ENCODE measurements at places on chromosomes 3 and 15. TPM values are rescaled to one million over a fixed set of nuclear protein-coding genes. Genes with fewer than 3 reads are reported as not detected.
A peak's percentile ranks its signal among the peaks of the same experiment; 100 is the strongest.

- peaks cover 9% of the 10 kb centered on the region for H3K4me1 ChIP-seq
- DNase-seq: no peak
- no peaks in the 10 kb centered on the region for H3K36me3 ChIP-seq
- H3K27ac ChIP-seq: no peak overlapping the region
- H3K27me3 ChIP-seq: peaks cover 5% of the 10 kb centered on the region
- H3K4me3 ChIP-seq: no peak overlapping the region
Observed at GRCh38 chr3:193865339-193865738, 270.6 kb upstream of the HES1 start.

MIX23 gene
- total RNA-seq: 10.2 TPM

HYKK gene
- 6.0 TPM for total RNA-seq

GRCh38 chr3:197573048-197573767, 17.4 kb upstream of the BDH1 start:
- H3K27me3 ChIP-seq: no peaks in the 10 kb centered on the region
- no peak overlapping the region for H3K4me3 ChIP-seq
- no peak for DNase-seq
- H3K27ac ChIP-seq: no peak overlapping the region

GRCh38 chr15:89401631-89402517, 67.2 kb upstream of the POLG start:
- peaks cover 100% of the 10 kb centered on the region for H3K27me3 ChIP-seq
- DNase-seq: no peak
- no peak overlapping the region for H3K27ac ChIP-seq
- H3K4me3 ChIP-seq: no peak overlapping the region
- H3K4me1 ChIP-seq: peaks cover 26% of the 10 kb centered on the region
- no peaks in the 10 kb centered on the region for H3K36me3 ChIP-seq

GRCh38 chr3:72630327-72630968, 217.8 kb downstream of the SHQ1 start:
- no peaks in the 10 kb centered on the region for H3K27me3 ChIP-seq
- no peak for DNase-seq
- no peaks in the 10 kb centered on the region for H3K36me3 ChIP-seq
- H3K4me3 ChIP-seq: no peak overlapping the region

CPNE9 gene
- 3.4 TPM for total RNA-seq

DNA sequence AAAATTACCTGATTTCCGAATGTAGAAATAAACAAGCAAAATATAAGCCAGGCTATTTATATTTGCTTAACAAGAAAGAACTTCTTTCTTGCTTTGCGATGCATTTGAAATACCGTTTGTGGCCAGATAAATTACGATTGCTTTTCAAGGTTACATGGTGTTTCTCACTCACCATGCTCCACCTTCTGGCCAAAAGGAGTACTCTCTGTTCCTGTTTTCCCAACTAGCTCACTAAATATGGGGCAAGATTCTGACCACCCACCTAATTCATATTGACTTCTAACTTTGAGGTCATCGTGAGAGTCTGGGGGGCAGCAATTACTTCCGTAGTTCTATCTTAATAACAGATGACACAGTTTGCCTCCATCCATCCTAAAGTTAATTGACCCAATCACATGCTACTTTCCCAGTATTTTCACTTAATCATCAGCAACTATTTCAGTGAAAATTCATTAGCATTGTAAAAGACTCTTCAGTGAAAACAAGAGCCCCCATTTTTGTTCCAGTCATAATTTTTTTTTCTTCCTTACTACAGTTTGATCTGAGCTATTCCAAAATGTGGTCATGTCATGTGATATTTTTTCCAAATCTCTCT, 25.9 kb downstream of the ACP3 start:
- no peak overlapping the region for H3K27ac ChIP-seq
- DNase-seq: no peak
- no peaks in the 10 kb centered on the region for H3K36me3 ChIP-seq
- no peaks in the 10 kb centered on the region for H3K27me3 ChIP-seq
- no peak overlapping the region for H3K4me3 ChIP-seq

RARRES1 gene
- 23.3 TPM for total RNA-seq

- no peaks in the 10 kb centered on the region for H3K27me3 ChIP-seq
- no peaks in the 10 kb centered on the region for H3K36me3 ChIP-seq
- no peaks in the 10 kb centered on the region for H3K4me1 ChIP-seq
- no peak for DNase-seq
- no peak overlapping the region for H3K27ac ChIP-seq
- no peak overlapping the region for H3K4me3 ChIP-seq
Observed at GRCh38 chr15:46278486-46279090, 643.8 kb downstream of the SQOR start.

ACY1 gene
- total RNA-seq: 36.3 TPM

GRCh38 chr3:34998902-34999301, 640.4 kb upstream of the ARPP21 start:
- H3K27ac ChIP-seq: no peak overlapping the region
- H3K4me3 ChIP-seq: no peak overlapping the region
- H3K36me3 ChIP-seq: no peaks in the 10 kb centered on the region
- H3K27me3 ChIP-seq: no peaks in the 10 kb centered on the region
- DNase-seq: no peak
- H3K4me1 ChIP-seq: no peaks in the 10 kb centered on the region

GRCh38 chr3:153330901-153331300, 168.9 kb downstream of the RAP2B start:
- H3K4me3 ChIP-seq: no peak overlapping the region
- DNase-seq: no peak
- no peaks in the 10 kb centered on the region for H3K27me3 ChIP-seq
- H3K4me1 ChIP-seq: no peaks in the 10 kb centered on the region

DNA sequence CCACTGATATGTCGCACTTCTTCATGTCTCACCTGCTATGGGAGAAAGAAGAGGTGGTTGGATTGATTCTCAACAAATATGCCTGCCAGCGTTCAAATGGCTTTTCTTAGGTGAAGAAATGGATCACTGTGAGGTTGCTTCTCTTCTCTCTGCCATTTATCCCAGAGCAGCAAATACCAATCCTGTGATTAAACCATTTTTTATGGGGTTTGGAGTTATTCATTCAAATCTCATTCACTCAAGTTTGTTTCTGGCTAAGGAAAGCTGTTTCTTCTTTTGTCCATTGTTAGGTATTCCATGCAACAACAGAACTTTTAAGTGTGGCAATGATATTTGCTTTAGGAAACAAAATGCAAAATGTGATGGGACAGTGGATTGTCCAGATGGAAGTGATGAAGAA, 12.2 kb upstream of the C3orf52 start:
- peaks cover 19% of the 10 kb centered on the region for H3K4me1 ChIP-seq
- no peaks in the 10 kb centered on the region for H3K36me3 ChIP-seq
- no peak overlapping the region for H3K4me3 ChIP-seq
- DNase-seq: no peak
- H3K27ac ChIP-seq: peak overlapping the region; percentile 74
- no peaks in the 10 kb centered on the region for H3K27me3 ChIP-seq

DNA sequence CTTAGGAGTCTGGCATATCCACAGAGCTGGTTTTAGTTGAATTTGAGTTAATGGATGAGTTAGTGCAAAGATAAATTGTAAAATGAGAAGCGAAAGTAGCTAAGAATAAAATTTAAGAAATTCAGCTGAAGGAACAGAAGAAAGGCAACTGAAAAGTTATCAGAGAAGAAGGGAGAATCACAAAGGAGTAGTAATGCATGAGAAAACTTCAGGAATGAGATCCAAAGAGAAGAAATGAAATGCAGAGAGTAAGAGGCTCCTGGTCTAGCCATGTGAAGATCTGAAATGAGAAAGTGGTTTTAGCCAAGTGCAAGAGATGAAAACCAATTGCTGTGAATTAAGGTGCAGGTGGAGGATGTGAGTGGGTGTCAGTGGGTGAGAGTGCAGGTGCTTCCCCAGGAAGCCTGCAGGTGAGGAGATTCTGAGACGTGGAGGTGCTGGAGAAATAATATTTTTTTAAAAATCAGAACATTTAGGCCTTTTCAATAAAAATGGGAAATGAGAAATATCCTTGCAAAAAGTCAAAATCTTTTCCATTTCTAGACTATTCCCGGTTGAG, 18.5 kb downstream of the KBTBD8 start:
- H3K27ac ChIP-seq: no peak overlapping the region
- DNase-seq: no peak
- no peaks in the 10 kb centered on the region for H3K27me3 ChIP-seq
- no peaks in the 10 kb centered on the region for H3K36me3 ChIP-seq
- no peak overlapping the region for H3K4me3 ChIP-seq

DAZL gene
- total RNA-seq: not detected

- H3K36me3 ChIP-seq: peaks cover 35% of the 10 kb centered on the region
- no peak for DNase-seq
- H3K27ac ChIP-seq: peak overlapping the region; percentile 16
- peaks cover 27% of the 10 kb centered on the region for H3K4me1 ChIP-seq
- H3K27me3 ChIP-seq: no peaks in the 10 kb centered on the region
Observed at GRCh38 chr15:72197041-72197459, 537 bp downstream of the GRAMD2A start.

- no peak overlapping the region for H3K27ac ChIP-seq
- H3K27me3 ChIP-seq: no peaks in the 10 kb centered on the region
- no peak overlapping the region for H3K4me3 ChIP-seq
- DNase-seq: no peak
Observed at GRCh38 chr3:141681390-141681780, 56.7 kb upstream of the RNF7 start.

NXPE3 gene
- total RNA-seq: 2.2 TPM

- H3K4me1 ChIP-seq: no peaks in the 10 kb centered on the region
- H3K4me3 ChIP-seq: no peak overlapping the region
- H3K36me3 ChIP-seq: no peaks in the 10 kb centered on the region
- no peak overlapping the region for H3K27ac ChIP-seq
Observed at GRCh38 chr15:73464602-73465001, 21.6 kb downstream of the REC114 start.

GRCh38 chr3:151155409-151156128, 47.4 kb downstream of the GPR171 start:
- no peak for DNase-seq
- H3K27me3 ChIP-seq: no peaks in the 10 kb centered on the region
- H3K27ac ChIP-seq: no peak overlapping the region
- no peaks in the 10 kb centered on the region for H3K36me3 ChIP-seq
- H3K4me3 ChIP-seq: no peak overlapping the region

GOLGA8G gene
- not detected for total RNA-seq

DNA sequence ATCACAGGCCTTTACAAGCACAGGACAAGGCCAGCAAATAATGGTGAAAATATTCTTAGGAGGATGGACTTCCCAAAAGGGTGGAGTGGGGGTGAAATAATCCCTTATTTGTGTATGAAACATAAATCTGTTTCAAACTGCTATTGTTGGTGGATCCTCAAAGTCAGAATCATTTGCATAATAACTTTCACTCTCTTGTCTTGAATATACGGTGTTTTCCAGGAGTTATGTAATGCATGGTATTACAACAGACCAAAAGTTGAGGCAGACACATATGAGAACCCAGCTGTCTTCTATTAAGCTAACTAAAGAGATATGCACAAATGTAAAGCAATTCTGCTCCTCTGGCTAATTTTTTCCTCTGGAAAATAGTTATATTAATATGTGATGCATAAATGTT, 57.7 kb downstream of the PRTG start:
- no peak overlapping the region for H3K4me3 ChIP-seq
- H3K27ac ChIP-seq: no peak overlapping the region
- H3K36me3 ChIP-seq: no peaks in the 10 kb centered on the region
- H3K27me3 ChIP-seq: no peaks in the 10 kb centered on the region

- no peak overlapping the region for H3K4me3 ChIP-seq
- no peaks in the 10 kb centered on the region for H3K36me3 ChIP-seq
- peak overlapping the region; percentile 15 for H3K27ac ChIP-seq
- DNase-seq: no peak
- H3K27me3 ChIP-seq: no peaks in the 10 kb centered on the region
Observed at GRCh38 chr3:120506828-120507774, 56.3 kb upstream of the FSTL1 start.

- no peaks in the 10 kb centered on the region for H3K36me3 ChIP-seq
- DNase-seq: peak; percentile 86
- H3K27ac ChIP-seq: peak overlapping the region; percentile 65
- peaks cover 25% of the 10 kb centered on the region for H3K4me1 ChIP-seq
Observed at GRCh38 chr15:68578175-68578979, 416 bp upstream of the CORO2B start.

DNA sequence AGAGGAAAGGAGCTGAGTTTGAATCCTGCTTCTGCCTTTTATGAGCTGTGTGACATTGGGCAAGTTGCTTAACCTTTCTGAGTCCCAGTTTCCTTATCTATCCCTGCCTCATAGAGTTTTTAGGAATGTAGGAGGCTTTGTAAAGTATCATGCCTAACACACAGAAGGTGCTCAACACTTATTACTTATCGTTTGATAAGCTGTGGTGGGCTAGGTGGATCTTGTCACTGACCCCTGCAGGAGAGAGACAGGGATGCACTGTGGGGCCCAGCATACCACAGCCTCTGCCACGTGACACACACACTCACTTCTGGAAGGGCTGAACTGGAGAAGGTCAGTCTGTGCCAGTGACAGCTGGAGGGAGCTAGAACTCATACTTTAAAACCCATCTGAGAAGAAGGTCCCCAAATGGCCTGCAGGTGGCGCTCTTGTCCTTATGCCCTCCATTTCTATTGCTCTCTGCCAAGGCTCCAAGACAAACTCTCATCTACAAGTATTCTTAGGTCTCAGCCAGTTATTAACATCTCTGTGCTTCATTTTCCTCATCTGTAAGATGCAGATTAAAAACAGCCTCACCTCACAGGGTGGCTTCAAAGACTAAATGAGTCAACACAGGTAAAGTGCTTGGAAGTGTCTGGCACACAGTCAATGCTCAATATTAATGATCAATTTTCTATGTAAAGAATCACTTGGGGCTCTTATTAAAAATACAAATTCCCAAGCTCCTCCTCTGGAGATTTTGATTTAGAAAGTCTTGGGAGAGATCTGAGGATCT, 57.5 kb upstream of the HACD2 start:
- H3K27ac ChIP-seq: no peak overlapping the region
- no peak for DNase-seq
- no peaks in the 10 kb centered on the region for H3K4me1 ChIP-seq
- H3K36me3 ChIP-seq: peaks cover 28% of the 10 kb centered on the region

GUCA1C gene
- not detected for total RNA-seq

GRCh38 chr15:36924034-36924433, 176.3 kb downstream of the MEIS2 start:
- no peak for DNase-seq
- no peak overlapping the region for H3K27ac ChIP-seq
- no peaks in the 10 kb centered on the region for H3K4me1 ChIP-seq
- H3K36me3 ChIP-seq: no peaks in the 10 kb centered on the region
- no peak overlapping the region for H3K4me3 ChIP-seq
- H3K27me3 ChIP-seq: no peaks in the 10 kb centered on the region

COLQ gene
- 1.6 TPM for total RNA-seq

- no peaks in the 10 kb centered on the region for H3K36me3 ChIP-seq
- no peak overlapping the region for H3K27ac ChIP-seq
- no peak for DNase-seq
- H3K4me1 ChIP-seq: no peaks in the 10 kb centered on the region
Observed at GRCh38 chr3:23761440-23761896, 44.3 kb upstream of the UBE2E1 start.

PPP1R14D gene
- not detected for total RNA-seq

SLC9C1 gene
- total RNA-seq: not detected

- DNase-seq: no peak
- H3K36me3 ChIP-seq: peaks cover 50% of the 10 kb centered on the region
- no peaks in the 10 kb centered on the region for H3K4me1 ChIP-seq
- H3K27ac ChIP-seq: no peak overlapping the region
- no peak overlapping the region for H3K4me3 ChIP-seq
Observed at GRCh38 chr15:50925281-50925680, 16.8 kb downstream of the AP4E1 start.

Data from suprapubic skin (tissue), 4 donors.